Smooth muscle cell of trachea (primary cell): ENCODE measurements at places on chromosomes 11 and 22. TPM values are rescaled to one million over a fixed set of nuclear protein-coding genes. Genes with fewer than 3 reads are reported as not detected.

GRAMD4 gene
- total RNA-seq, result 35.2 and 91.1 TPM in 2 replicates

MS4A4A gene
- total RNA-seq, result under 0.01 TPM in 1 of 2 replicates, not detected in the other

TUB gene
- total RNA-seq, result 4.5 and 22.2 TPM in 2 replicates

PVALB gene
- not detected in 2 replicates for total RNA-seq

LIPT2 gene
- total RNA-seq, result 1.2 and 3.0 TPM in 2 replicates

APOBEC3B gene
- 1.5 and 7.4 TPM in 2 replicates for total RNA-seq

MED19 gene
- total RNA-seq, result 12.4 and 20.7 TPM in 2 replicates

OR56A3 gene
- total RNA-seq, result not detected in 2 replicates

IL18 gene
- total RNA-seq, result 0.33 and 0.87 TPM in 2 replicates

LIN7C gene
- 32.7 and 44.5 TPM in 2 replicates for total RNA-seq

HPX gene
- 0.44 and 1.7 TPM in 2 replicates for total RNA-seq

CLTCL1 gene
- total RNA-seq, result 9.1 and 9.6 TPM in 2 replicates

SWAP70 gene
- total RNA-seq, result 35.2 and 50.3 TPM in 2 replicates

KIF18A gene
- 3.1 and 22.8 TPM in 2 replicates for total RNA-seq

PDGFB gene
- 0.29 TPM in 1 of 2 replicates, not detected in the other for total RNA-seq

NXPE1 gene
- not detected in 2 replicates for total RNA-seq

ZBED4 gene
- total RNA-seq, result 7.7 and 8.8 TPM in 2 replicates

TOM1 gene
- total RNA-seq, result 26.2 and 62.9 TPM in 2 replicates

CEND1 gene
- 2.2 and 2.8 TPM in 2 replicates for total RNA-seq

CBLIF gene
- total RNA-seq, result not detected in 2 replicates

HNRNPUL2 gene
- 9.6 and 18.3 TPM in 2 replicates for total RNA-seq

RAB3IL1 gene
- total RNA-seq, result 19.2 and 30.6 TPM in 2 replicates

APOL5 gene
- 0.17 TPM in 1 of 2 replicates, not detected in the other for total RNA-seq

TAF10 gene
- 46.5 and 87.8 TPM in 2 replicates for total RNA-seq

CSNK2A3 gene
- total RNA-seq, result 2.2 and 2.6 TPM in 2 replicates

SMC1B gene
- not detected in 2 replicates for total RNA-seq

TRPM5 gene
- not detected in 2 replicates for total RNA-seq

DKK3 gene
- 448 and 452 TPM in 2 replicates for total RNA-seq

TOMM22 gene
- total RNA-seq, result 50.3 and 75.8 TPM in 2 replicates

GLB1L3 gene
- not detected in 2 replicates for total RNA-seq
